ENCODE measurements at places on chromosomes 3 and 15.

GRCh38 chr3:123652342-123652984 lies 67.6 kb upstream of the HACD2 start:
- DNase-seq = peak; percentile 75

DNA sequence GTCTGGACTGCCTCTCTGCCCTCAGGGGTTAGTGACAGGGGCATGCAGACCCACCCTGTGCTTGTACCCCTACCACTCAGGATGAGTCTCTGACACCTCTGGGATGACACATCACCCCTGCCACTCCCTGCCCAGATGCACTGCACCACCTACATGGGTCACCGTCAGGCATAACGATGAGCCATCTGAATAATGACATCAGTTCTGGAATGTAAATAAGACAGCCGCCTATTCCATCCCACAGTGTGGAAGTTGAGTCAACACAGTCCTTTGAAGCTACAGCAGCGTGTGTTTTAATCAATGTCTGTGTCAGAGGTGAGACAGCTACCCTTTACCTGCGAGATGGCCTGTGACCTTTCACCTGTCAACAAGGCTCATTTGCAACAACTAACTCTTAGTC lies 268.7 kb upstream of the ARRDC4 start:
- peak; percentile 23 for DNase-seq

GRCh38 chr15:60416484-60416883 lies 18.7 kb upstream of the ANXA2 start:
- DNase-seq = no peak

- DNase-seq = no peak
Observed at GRCh38 chr3:160135851-160136250, 89.4 kb upstream of the C3orf80 start.

GRCh38 chr3:196340466-196340865 lies 2.3 kb upstream of the TM4SF19 start:
- no peak for DNase-seq

DNA sequence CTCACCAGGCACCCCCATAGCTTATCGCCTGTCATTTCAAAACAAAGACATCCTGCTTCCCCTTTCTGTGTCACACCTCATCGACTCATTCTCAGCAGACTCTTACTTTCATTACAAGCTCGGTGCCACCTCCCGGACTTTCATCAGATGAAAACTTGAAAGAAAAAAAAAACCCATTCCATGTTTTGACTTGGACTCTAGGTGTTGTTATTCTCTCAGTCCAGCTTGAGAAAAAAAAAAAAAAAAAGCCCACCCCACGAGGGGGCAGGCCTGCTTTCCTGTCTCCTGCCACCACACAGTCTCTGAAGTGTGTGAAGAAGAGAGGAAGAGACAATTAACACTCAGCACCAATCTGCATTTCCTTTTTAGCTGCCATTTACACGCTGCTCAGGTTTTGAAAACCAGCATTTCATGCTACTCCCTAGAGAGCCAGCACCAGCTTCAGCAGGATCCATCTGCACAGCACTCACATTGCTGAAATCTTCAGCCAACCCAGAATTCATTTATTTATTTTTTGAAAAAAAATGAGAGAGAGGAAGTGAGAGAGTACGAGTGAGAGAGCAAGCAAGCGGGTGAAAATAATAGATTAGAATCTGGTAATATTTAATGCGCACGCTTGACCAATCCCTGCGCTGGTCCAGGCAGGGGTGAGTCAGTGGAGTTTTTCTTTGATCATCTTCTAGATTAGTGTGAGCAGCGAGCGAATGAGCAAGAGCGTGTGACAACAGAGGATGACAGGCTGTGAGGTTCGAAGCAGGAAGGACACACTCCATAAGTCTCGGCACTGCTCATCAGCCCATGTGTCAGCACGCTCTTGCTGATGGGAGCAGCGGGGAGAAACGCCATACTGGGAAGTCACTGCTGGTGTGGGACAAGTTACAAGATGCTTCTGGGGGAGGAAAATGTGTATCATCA lies 23.5 kb downstream of the ZNF80 start:
- DNase-seq = no peak

DNA sequence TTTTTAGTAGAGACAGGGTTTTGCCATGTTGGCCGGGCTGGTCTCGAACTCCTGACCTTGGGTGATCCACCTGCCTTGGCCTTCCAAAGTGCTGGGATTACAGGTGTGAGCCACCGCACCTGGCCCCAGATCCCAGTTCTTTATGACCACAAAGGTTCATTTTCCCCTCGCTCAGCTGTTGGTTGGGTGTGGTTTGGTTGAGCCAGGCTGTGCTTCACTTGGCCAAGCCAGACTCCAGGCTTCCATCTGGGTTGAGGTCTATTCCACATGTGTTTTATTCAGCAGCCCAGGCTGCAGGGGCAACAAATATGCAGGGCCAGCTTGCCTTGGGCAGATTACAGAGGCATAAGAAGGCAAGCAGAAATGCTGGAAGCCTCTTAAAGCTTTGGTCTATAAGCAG lies 13.7 kb downstream of the CGNL1 start:
- DNase-seq = no peak

DNA sequence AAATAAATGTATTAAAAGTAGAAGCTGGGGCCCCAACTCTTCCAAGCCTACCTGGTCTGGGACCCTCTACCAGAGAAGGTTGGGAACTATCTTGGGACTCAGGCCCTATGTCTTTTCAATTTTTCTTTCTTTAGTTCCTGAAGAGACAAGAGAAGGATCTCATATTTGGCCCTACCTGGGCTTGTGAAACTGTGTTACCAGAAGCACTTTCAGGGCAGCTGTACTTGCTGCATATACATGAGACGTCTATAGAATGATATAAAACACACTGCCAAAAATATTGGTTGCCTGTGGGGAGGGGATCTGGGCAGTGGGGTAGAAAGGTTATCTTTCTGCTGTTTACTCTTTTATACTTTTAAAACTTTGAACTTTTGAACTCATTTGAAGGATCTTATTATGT lies 604 bp upstream of the EPB42 start:
- DNase-seq = no peak

GRCh38 chr15:48032911-48033310 lies 87.9 kb upstream of the SLC24A5 start:
- no peak for DNase-seq

DNA sequence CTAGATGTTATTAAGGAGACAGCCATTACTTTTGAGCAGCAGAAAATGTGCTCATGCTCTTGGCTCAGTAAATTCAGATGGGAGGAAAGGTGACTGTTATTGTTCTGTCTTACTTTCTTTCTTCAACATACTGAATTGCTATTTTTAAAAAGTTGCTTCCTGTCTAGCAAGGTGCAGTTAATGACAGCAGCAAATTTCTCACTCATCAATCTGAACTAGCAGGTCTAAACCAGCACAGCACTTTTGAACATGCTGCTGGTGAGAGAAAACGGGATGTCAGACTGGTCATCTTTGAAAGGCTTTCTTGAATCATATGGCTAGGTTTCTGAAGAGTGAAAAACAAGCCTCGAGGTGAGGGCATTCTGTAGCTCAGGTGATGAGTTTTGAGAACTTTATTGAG lies 384.7 kb downstream of the MFSD1 start:
- DNase-seq = no peak

DNA sequence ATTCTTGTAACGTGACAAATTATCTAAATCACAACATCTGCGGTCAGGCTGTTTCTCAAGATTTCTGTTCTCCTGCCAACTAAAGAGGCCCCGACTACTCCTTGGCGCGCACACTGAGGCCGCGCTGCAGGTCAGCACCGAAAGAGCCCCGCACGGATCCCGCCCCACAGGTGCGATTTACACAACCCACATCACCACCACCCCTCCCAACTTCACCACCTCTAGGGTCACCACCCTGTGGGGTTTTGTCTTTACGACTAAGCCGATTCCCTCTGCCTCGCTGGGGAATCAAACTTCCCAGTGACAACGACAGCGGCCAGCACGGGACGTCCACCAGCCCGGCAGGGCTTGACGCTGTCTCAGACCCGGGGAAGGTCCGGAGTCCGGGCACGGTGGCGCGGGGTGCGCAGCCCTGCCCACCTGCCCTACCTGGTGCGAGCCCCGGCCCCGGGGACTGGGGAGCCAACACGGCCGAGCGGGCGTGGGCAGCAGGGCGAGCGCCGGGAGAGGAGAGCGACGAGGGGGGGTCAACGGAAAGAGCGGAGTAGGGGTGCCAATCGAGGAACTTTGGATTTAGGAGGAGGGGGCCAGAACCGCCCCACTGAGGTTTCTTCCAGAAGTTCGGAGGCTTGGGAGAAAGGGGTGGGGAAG lies 764 bp downstream of the UACA start:
- DNase-seq = no peak

DNA sequence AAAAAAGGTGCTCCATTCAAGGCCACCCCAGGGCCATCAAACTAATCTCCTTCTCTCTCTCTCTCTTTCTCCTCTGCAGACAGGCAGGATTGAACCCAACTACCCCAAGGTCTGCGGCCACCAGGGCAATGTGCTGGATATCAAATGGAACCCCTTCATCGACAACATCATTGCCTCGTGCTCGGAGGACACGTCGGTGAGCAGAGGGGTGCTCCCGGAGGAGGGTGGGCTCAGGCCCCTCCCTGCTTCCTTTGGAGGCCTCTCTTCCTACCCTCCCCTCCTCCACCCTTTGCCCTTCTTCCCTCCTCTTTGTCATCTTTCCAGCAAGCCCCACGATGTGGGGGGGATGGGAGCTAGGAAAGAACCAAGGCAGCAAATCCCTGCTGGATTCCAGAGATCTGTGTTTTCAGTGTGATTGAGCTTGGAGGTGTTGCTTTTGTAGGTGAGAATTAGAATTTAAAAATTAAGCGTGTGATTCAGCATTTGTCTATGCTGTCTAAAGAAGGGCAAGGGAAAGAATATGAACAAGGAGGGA lies 116.3 kb downstream of the CORO2B start:
- no peak for DNase-seq

DNA sequence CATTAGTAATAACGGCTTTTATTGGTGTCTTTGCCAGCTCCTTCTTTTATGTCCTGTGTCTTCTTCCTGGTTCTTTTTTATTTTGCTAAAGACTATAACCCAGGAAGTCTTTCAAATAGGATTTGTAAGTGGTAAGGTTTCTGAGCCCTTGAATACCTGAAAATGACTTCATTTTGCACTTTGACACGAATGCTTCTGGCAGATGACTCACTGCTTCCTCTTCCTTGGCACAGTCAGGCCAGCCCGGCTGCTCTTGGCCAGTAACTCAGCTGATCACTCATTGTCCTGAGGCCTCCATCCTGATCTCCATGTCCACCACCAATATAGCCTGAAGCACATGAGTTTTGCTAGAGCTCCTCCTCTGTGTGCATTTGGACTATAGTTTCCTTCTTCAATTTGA lies 48.7 kb upstream of the NR2E3 start:
- DNase-seq = no peak

DNA sequence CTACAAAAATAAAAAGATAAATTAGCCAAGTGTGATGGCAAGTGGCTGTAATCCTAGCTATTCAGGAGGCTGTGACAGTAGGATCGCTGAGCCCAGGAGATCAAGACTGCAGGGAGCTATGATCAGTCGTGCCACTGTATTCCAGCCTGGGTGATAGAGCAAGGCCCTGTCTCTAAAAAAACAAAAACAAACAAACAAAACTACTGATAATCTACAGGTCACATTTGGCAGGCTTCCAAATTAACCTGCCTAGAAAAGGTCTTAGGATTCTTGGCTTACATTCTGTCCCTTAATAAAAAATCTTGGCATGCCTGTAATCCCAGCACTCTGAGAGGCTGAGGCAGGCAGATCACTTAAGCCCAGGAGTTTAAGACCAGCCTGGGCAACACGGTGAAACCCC lies 33.4 kb upstream of the SETD2 start:
- no peak for DNase-seq

DNA sequence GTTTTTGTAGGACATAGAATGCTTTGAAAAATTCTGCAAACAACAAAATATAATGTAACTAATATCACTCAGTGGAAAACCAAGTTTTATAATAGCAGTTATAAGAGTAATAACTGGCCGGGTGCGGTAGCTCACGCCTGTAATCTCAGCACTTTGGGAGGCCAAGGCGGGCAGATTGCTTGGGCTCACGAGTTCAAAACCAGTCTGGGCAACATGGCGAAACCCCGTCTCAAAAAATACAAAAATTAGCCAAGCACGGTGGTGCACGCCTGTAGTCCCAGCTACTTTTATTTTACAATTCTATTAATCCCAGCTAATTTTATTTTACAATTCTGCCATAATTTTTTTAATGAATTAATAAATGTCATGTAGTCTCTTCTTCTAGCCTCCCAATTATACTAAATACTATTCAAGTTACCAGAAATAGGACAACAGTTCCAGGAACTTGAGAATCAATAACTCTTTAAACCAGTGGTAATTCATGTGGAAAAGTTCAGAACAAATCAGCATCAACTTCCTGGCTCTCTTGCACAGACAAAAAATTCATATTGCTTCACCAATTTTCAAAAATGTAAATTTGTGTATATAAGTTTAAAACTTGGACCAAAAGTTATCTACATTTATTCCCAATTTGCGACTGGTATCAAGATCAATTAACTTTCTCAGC lies 2.2 kb downstream of the DENND4A start:
- no peak for DNase-seq

- no peak for DNase-seq
Observed at GRCh38 chr3:124557-125179, 71.9 kb upstream of the CHL1 start.

DNA sequence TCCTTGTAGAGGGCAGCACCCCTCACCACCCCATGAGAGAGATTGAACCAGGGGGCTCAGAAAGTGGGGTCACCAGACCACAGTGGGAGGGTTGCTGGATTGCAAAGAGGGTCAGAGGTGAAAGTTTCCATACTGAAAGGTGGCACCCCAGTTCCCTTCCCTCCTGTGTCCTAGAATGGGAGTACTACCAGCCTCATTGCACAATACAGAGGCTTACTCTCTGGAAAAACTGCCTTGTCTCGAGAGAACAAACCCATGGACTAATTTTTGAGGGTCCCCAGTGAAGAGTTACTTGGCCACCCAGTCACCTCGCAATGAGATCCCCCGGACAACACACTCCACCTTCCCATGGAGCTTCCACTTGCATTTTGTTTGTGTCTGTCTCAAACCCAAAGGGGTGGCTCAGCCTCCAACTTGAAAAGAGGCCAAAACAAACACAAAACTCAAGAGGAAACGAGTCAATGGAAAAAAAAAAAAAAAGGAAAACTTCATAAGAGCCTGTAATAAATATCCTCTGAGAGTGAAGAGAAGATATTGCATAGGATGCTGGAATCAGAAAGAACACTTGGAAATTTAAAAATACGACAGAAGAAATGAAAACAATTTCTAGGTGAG lies 18.6 kb downstream of the MESP2 start:
- no peak for DNase-seq

DNA sequence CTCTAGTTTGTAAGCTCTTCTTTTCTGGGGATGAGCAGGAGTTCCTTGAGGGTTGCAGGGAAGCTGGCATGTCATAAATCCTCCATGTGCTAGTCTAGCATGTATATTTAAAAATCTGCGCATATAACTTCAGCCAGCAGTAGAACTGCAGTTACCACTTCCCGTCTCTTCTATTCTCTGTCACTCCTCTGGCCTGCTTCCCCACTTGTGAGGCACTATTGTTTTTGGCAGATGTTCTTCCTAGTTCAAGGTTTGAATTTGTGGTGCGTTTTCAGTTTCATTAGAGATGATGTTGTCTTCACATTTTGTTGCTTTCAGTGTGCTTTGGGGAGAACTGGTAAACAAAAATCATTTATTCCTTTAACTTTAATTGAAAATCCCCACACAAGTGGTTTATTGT lies 169.1 kb upstream of the ZPLD1 start:
- no peak for DNase-seq

- DNase-seq = peak; percentile 97
Observed at GRCh38 chr3:100277255-100277800, 16.5 kb downstream of the TBC1D23 start.
